ENCODE measurements at places on chromosomes 12 and 14.

DNA sequence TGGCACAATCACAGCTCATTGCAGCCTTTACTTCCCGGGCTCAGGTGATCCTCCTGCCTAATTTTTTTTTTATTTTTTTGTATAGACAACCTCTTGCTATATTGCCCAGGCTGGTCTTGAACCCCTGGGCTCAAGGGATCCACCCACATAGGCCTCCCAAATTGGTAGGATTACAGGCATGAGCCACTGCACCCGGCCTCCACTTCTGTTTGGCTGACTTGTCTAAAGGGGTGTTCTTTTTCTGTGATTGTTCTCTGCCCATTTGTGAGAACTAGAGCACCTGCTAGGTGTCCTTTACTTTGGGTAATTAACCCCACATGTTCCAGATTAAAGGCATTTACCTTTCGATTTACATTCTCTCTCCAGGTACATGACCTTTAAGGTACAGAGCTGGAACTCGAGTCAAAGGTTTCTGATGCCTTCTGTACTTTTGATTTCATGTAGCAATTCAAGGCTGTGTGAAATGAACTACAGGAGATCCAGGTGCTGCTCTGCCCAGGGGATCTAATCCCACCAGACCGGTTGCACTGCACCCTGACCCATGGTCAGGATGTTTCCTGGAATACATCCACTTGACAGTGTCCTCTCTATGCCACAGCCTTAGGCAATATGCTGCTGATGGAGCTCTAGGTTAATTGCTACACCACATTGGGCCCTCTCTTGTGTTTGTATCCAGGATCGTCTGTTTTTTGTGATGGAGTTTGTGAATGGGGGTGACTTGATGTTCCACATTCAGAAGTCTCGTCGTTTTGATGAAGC lies 163.6 kb downstream of the PRKCH start:
- no peak for DNase-seq

GRCh38 chr14:49688701-49689030 lies 652 bp upstream of the POLE2 start:
- DNase-seq = no peak

GRCh38 chr14:89015016-89015415 lies 190.6 kb downstream of the TTC8 start:
- no peak for DNase-seq

GRCh38 chr14:78983126-78983525 lies 813.0 kb downstream of the NRXN3 start:
- DNase-seq = no peak

- no peak for DNase-seq
These were observed 202.5 kb upstream of the LRIG3 start for GRCh38 chr12:59122784-59123183.

DNA sequence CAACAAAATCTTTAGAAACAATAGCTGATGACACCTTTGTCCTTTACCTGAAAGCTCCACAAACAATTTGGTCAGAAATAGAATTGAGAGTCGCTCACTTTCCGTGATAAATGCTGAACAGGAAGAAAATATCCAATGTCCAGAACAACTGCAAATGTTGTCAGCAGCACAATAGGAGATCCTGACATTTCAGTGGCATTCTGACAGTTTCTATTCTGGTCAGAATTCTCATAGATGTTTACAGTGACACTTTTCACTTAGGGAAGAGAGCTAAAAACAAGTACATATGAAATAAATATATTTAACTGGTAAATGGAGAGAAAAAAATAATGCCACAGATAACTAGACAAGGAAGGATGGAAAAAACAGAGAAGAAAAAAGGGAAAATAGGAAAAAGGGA lies 39.1 kb downstream of the MAGOHB start:
- no peak for DNase-seq

GRCh38 chr12:75366629-75367028 lies 24.3 kb upstream of the GLIPR1L2 start:
- no peak for DNase-seq

GRCh38 chr14:99225436-99226203 lies 46.4 kb downstream of the BCL11B start:
- DNase-seq = no peak

- DNase-seq = no peak
These were observed 170.9 kb downstream of the DUSP6 start for GRCh38 chr12:89181271-89181920.

DNA sequence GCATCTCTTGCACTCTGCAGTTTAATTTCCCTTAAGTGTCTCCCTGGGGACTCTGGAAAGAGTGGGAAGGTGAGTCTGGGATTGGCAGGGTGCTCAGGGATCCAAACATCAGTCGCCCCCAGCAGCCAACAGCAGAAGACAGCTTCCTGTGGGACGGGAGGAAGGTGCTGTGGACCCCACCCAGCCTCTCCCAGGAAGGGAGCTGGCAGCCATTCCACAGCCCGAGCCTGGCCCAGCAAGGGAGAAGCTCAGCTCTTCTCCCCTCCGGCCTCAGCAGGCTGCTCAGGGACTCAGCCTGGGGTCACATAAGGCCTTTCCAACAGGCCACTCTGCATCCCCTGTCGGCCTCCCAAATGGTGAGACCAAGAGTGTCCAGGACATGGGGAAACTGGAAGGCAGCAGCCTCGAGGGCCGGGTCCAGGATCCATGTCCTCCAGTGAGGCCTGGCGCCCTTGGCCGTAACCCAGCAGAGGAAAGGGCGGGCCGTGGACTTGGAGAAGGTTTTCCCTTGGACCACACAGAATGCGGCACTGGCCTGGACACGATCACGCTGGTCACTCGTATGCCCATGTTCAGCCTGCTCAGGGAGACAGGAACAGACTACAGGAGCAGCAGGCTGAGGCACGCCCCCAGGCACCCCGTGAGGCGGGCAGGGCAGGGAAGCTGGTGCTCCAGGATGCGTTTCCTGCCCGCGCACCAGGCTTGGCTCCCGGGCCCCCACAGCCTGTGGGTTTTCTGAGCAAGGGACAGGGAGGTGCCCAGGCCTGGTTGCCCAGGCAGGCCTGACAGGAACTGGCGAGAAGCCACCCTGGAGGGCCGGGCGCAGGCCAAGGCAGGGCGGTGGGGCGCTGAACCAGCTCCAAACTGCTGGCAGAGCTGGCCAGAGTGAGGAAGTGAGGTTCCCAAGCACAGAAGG lies 3.5 kb downstream of the XRCC3 start:
- no peak for DNase-seq
